Left ventricle myocardium inferior (tissue), 1 donor: ENCODE measurements at places on chromosomes 4 and X. TPM values are rescaled to one million over a fixed set of nuclear protein-coding genes. Genes with fewer than 3 reads are reported as not detected.

The SPANXA2 gene
- not detected for total RNA-seq

DNA sequence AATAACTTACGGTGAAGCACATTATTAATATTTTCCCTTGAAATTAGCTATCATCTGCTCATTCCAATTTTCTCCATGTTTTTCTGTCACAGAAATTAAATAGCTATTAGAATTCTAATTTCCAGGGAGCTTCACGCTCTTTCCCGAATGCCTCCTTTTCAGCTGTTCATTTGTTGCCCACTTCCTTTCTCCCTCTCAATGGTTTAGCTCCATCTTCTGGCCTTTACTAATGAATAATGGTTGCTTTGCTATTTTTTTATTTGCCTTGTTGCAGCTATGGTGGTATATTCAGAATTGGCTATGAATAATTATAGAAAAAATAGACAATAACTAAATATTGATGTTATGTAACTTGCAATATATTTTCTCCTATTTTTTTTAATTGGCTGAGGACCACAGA is 70.5 kb downstream of the GRIA2 start:
- no peak for DNase-seq

GRCh38 chr4:183438458-183439113 is 5.8 kb upstream of the CDKN2AIP start:
- no peak for DNase-seq

The RPS6KA6 gene
- 0.41 TPM for total RNA-seq

- DNase-seq, result no peak
Observed at GRCh38 chr4:108035691-108036090, 46.0 kb downstream of the HADH start.

The ADH5 gene
- total RNA-seq, result 179 TPM

The PRDX4 gene
- 34.7 TPM for total RNA-seq
